ENCODE measurements at places on chromosomes 6 and 20.

GRCh38 chr6:108004861-108005260 is 46.9 kb upstream of the SEC63 start:
- no peak for DNase-seq

DNA sequence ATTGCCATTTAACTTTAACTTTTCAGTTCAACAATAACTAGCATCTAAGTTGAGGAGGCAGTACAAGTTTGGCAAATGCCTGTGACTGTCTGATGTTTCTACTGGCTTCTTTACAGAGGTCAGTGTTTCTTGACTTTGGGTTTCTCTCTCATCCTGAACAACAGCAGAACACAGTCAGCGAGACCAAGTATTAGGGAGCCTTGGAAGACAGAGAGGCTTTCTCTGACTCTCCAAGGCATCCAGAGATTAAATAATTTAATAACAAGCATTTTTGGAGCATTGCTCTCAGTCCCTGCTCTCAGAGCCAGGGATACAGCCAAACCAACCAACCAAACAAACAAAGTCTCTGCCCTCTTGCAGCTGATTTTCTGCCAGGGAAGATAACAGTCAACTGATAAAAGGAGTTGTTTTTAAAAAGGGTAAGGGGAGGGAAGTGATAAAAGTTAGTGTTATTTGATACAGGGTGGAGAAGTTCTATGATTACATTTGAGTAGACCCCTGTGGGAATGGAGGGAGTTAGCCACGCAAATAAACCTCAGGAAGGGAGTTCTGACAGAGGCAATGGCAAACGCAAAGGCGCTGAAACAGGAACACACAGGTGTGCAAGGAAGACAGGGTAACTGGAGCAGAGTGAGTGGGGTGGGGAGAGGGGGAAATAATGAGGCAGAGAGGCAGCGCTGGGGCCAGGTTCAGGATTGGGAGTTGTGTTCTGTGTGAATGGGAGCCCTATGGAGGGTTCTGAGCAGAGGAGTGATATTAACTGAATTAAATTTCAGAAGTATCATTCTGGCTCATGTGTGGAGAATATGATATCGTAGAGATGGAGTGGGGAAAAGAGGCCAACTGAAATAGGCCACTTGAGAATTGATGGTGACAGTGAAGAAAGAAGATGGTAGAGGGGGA is 55.2 kb downstream of the SEL1L2 start:
- DNase-seq, result no peak

DNA sequence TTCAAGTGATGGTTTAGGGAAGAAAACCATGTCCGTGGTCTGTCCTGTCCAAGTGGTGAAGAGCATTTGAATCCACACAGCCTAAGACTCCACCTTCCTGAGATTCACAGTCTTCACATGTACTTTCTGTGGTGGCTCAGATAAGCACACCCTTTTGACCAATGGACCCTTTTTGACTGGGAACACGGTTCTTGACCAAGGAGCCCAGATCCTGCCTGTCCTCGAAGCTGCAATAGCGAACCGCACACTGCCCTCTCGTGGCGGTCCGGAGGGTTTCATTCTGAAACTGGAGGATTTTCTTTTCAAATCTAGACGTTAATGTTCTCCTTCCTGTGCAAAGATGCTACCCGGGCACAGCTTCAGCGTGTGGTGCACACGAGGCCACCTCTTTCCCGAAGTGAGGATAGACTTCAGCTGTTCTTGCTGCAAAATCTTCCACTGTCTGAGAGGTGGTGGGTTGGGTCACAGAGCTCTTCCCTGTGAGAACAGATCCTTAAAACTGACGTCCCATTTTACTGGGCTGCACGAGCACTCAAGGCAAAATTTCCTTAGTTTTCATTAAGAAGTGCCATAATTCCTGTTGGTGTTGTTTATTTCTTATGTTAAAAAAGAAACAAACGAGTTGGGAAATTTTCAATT is 90.5 kb downstream of the SYNJ2 start:
- peak; percentile 9 for DNase-seq

DNA sequence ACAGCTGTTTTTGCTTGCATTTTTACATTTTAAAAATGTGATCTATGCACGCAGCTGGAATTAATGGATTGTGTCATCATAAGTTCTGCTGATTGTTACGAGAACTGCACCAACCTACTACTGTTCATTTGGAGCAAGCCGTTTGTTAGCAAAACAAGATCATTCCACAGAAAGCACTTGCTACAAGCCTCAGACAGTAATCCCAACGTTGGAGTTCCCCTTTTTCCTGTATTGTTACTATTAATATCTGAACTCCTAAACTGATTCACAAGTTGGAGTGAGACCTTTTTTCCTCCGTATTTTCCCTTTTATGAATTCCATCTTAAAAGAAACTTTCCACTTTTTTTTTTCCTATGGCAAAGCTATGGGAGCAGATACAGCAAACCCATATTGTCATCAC is 3.5 kb downstream of the TENT5A start:
- DNase-seq, result no peak

DNA sequence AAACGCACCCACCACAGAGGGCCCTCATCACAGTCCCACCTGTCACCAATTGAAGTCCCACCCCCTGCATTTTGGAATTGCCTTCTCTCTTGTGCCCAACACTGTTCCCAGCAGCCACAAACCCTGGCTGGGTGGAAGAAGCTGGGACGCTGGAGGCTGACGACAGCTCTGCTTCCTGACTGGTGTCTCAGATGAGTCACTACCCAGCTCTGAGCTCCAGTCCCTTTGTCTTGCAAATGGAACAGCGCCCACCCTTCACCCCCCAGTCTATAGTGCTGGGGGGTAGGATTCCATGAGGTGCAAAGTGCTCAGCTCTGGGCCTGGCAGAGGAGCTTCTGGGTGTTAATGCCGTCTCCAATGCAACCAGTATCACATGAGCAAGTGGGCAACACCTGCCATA is 85.3 kb downstream of the DLGAP4 start:
- DNase-seq, result no peak

GRCh38 chr20:36385503-36385902 is 79.4 kb downstream of the DLGAP4 start:
- no peak for DNase-seq

- no peak for DNase-seq
These were observed 154.0 kb downstream of the PRL start for GRCh38 chr6:22142856-22143255.

DNA sequence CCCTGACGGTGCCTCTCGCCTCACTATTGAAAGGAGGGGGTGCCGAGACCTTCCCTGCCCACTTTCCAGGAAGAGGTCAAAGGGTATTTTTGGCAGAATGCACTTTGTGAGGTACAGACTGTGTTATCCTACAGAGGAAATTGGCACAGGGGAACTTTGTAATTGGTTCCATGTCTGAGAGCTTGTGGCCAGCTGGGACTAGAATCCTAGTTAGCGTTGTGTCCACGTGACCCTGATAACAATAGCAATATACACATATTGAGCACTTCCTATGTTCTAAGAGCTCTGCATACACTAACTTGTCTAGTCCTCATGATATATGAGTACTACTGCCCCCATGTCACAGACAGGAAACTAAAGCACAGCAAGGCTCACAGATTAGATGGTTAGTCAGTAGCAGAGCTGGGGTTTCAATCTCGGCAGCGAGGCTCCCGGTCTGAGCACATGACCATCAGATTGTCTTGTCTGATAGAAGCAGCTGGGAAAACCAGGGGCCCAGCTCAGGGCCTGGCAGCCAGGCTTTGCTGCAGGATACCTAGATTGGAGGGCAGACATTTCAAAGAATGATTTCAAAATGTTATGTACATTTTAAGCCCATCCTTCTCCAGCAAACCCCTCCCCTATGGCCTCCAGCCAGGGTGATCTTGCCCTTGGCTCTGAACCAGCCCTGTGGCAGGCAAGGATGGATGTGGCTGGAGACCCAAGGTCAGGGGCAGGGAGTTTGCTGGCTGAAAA is 1.4 kb downstream of the MAPK13 start:
- DNase-seq, result peak; percentile 72

DNA sequence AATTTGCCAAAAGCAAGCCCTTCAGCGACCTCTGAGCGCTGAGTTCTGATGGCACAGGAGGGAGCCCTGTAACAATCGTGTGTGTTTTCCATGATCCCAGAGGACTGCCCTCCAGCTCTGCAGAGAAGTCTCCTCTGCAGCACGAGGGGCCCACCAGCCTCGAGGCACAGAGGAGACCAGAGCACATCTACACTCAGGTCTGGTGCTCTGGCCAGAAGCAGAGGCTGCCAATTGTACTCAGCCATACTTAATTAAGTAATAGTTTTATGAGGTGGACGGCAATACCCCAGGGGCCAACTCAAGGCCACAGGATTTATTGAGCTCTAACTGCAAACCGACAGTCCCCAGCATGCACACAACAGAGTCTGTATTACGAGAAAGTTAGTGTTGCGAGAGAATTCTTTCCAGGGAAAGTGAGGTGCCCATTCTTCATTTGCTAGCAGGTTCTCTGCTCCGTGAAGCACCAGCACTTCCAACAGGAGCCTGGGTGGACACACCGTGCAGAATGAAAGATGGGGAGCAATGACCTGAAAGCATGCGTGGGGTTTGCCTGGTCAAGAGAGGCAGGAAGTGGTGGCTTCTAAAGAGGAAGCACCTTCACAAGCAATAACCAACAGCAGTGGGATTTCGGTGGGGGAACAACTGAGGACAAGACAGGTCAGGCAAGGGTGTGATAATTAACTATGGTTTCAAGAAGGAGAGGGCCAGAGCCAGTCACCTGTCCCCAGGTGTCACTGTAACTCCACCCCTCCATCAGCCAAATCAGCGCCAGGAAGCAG is 92.8 kb upstream of the FOXC1 start:
- DNase-seq, result no peak

DNA sequence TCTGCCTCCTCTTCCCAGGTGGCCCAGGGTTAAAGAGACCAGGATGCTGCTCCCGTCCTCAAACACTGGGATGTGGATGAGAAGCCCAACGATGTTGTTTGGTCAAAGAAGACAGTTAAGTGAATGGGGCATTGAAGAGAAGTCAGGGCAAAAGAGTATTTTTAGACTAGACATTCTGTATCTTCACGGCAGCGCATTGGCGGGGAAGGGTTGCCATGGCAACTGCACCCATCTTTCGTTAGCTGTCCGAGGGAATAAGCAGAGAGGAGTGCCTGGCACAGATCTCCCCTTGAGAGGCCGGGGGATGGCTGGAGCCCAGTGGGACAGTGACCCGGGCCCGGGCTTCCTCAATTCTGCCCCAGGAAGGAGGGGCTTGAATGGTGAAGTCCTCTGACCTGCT is 56.4 kb upstream of the GPR31 start:
- DNase-seq, result no peak

GRCh38 chr6:73152966-73153757 is 72.1 kb downstream of the KHDC1L start:
- no peak for DNase-seq

GRCh38 chr20:23144856-23145255 is 58.7 kb upstream of the CD93 start:
- no peak for DNase-seq

DNA sequence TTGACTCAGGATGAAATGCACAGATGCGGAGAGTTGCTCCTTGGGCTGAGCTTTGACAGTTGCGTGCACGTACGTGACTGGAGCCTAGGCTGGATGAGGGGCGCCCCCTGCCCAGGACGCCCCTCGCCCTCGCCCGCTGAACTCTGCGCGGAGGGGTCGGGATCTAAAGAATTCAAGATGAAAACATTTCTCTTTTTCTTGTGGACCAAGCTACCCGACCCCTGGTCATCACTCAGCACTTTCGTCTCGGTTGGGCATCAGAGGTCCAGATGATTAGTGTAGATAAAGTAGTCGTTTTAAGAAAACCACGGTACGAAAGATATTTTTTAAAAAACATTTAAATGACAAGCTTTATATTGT is 700 bp downstream of the DTD1 start:
- no peak for DNase-seq

DNA sequence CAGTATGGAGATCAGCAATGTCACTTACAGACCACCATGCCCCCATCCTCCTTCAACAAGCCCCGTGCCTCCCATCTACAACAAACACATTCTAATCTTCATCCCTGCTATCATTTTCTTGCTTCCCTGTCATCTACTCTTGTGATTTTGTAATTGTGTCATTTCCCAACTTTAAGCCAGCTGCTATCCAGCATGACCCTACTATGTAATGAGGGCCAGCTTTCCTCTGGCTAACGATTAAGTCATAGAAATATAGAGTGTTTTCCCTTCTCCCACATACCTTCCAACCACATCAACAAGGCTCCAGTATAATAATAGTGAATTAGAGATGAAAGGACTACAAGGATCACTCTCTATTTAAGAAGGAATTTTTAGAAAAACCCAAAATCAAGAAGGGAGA is 607.0 kb downstream of the TENT5A start:
- no peak for DNase-seq

DNA sequence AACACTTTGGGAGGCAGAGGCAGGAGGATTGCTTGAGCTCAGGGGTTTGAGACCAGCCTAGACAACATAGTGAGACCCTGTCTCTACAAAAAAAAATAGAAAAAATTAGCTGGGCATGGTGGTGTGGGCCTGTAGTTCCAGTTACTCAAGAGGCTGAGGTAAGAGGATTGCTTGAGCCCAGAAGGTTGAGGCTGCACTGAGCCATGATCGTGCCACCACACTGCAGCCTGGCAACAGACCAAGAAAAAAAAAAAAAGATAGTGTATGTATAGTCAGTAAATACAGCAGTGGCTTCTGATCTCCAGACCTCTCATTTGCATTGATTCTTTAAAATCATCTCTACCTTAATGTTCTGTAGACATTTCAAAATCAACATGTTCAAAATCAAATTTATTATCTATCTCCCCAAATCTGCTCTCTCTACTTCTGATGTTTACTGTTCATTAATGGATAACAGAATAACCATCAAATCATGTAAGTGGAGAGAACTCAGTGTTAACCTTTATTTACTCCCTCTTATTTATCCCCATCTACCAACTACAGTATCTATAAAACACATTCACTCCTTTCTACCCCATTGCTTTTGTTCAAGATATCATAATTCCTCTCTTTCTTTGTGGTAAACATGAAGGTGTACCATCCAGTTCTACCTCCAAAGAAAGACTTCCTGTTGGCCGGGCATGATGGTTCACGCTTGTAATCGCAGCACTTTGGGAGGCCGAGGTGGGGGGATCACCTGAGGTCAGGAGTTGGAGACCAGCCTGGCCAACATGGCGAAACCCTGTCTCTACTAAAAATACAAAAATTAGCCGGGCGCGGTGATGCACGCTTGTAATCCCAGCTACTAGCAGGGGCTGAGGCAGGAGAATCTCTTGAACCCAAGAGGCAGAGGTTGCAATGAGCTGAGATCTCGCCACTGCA is 7.7 kb downstream of the PROCR start:
- DNase-seq, result no peak
